ENCODE measurements at places on chromosomes 5 and 9. TPM values are rescaled to one million over a fixed set of nuclear protein-coding genes. Genes with fewer than 3 reads are reported as not detected.

Gene RMRP
- 11,462 TPM for total RNA-seq

Gene DOK3
- total RNA-seq = 4.8 TPM

Gene C9orf153
- 0.25 TPM for total RNA-seq

Gene SHISAL2B
- total RNA-seq = not detected

Gene AJM1
- 4.3 TPM for total RNA-seq

Gene TMEFF1
- 0.27 TPM for total RNA-seq

Gene SLC12A2
- 8.0 TPM for total RNA-seq

Gene C5orf52
- total RNA-seq = not detected

Gene ZBTB34
- total RNA-seq = 5.0 TPM

Gene NR2F1
- not detected for total RNA-seq

DNA sequence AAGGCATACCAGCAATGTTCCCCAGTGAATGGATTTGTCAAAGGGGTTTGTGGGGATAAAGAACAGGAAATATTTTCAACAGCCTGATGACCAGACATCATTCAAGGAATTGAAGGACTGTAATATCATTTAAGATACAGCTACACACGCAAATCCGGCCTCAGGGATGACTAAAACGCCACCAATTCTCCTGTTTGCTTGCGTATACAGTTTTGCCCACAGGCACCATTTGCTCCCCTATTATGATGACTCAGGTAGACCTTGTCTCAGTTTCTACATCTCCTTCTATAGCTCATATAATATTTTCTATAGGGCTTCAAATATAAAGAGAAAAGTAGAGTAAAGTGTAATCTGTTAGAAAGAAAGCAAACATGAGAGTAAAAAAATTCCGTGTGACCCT is 29.7 kb upstream of the ITGA1 start:
- no peak for DNase-seq

DNA sequence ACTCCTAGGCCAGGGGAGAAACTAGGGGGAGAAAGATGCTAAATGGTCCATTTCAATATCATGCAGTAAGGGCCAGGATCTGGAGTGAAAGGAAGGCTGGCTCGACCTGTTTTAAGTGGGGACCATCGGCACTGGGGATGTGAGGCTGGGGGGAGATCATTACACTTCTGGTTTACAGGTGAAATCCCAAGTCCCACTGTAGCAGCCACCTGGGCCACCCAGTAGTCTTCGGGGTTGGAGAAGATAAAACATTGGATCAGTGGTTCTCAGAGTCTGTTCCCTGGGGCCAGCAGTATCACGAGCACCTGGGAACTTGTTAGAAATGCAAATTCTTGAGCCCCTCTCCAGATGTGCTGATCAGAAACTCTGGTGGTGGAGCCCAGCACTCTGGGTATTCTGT is 111.3 kb upstream of the ALDH1B1 start:
- no peak for DNase-seq

GRCh38 chr5:155504606-155505005 is 491.1 kb downstream of the KIF4B start:
- DNase-seq = no peak

DNA sequence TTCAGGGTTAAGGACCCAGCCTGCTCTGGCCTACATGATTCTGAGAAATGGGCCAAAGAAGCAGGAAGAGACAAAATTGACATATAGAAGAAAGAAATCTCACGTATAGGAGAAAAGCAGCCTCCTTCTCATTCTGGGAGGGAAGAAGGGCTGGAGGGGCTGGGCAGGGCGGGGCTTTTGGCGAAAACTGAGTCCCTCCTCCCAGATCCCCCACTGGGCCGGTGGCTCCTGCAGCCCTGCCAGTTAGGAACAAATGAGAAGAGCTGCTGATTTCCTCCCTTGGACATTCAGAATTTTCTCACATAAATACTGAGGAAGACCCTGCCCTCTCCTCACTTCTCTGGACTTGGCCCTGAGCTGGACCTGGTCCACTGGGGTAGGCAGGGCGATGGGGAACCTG is at the start of gene WNT8A:
TSS of gene WNT8A (plus strand) at position 332 of the 400 bp plus-strand sequence. CDS start 95 bp downstream, outside the sequence.
- DNase-seq = no peak

- DNase-seq = peak; percentile 45
Observed at GRCh38 chr5:11719888-11720481, 184.3 kb downstream of the CTNND2 start.

DNA sequence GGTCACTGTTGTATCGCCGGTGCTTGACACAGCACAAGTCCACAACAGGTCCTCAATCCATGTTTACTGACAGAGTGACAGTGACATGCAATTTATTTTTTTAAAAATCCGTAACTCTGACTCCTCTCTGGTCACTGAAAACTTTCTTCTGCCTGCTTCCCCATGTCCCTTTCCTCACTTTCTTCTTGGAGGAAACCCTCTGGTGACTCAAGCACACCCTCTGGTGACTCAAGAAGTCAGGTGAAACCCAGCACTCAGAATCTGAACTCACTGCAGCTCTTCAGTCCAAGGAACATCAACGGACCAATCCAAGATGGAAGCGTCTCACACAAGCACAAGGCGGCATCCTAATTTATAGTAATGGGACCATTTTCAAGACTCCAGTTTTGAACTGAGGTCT is 245.9 kb downstream of the FSTL4 start:
- no peak for DNase-seq

GRCh38 chr5:77376609-77377300 is 115.4 kb downstream of the WDR41 start:
- no peak for DNase-seq

GRCh38 chr9:18396102-18396728 is 77.7 kb upstream of the ADAMTSL1 start:
- DNase-seq = no peak

GRCh38 chr9:36169166-36169565 is at the start of gene CCIN:
Gene CCIN (plus strand): TSS chr9:36169388. CDS start chr9:36169503, 115 bp downstream.
- DNase-seq = no peak

DNA sequence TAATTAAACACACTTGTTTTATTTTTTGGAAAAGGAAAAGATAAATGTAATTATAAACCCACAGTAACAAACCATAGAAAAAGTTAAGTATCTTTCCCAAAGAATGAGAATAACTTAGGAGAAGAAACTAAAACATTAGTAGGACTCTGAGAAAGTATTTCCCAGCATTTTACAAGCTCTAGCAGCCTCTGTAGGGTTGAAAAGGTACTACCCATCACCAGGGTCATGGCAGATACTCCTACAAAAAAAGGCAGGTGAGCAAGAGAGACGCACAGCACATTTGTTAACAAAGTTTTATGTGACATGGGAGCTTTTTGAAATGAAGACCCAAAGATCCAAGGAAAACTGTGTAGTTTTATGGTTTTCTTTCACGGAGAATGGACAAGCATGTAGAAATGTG is 77.7 kb upstream of the FAM169A start:
- no peak for DNase-seq

DNA sequence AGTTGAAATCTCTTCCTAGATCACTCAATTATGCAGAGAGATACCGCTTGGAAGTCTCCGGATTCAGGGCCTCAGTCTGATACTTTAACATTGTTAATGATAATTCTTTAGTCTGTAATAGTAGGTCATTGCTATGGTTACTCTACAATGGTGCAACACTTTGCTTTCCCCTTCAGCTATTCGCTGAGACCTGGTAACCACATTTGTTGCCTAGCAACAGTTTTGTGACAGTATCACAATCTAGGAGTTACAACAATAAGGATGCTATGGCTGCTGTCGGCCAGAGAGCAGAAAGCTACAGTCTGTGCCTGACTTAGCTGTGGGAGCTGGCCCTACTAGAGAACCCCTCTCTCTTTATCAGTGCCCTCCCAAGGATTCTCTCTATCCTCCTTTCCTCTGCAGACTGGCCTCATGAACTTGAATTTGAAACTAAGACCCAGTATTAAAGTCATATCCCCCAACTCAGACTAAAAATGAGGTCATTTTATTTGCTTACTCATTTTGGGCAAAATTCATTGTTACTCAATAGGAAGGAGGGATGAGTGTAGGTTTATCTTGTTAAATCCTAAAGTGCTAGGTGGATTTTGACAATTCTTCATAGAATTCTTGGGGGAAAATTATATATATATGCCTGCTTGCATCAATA is 39.3 kb downstream of the NR2F1 start:
- peak; percentile 24 for DNase-seq

DNA sequence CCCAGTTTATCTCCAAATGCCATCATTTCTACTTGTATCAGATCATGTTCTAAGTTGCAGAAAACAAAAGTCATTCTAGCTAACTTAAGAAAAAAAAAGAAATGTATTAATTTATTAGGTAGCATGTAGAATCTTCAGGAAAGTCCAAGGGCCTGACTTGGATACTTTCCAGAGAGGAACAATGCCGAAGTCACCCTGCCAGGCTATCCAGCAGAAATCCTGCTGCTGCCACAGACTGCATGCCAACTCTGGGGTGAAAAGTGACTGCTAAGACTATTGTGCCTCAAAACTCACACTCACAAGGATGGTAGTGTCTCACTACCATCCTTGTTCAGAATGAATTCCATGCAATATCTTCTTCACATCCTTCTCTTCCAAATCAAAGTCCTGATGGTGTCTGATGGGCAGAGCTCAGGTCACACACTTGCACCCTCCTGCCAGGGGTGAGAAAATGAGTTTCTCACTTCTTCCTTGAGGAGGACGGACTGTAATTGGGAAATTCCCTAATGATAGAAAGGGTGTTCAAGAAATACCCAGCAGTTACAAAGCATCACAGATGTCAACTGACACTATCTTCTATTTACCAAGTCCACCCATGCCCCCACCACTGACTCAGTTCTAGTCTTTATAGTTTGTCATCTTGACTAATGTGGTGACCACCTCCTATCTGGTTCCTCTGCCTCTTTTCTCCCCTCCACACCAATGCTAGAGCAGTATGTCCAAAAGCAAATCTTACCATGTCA is 279.4 kb downstream of the CWC27 start:
- DNase-seq = no peak

DNA sequence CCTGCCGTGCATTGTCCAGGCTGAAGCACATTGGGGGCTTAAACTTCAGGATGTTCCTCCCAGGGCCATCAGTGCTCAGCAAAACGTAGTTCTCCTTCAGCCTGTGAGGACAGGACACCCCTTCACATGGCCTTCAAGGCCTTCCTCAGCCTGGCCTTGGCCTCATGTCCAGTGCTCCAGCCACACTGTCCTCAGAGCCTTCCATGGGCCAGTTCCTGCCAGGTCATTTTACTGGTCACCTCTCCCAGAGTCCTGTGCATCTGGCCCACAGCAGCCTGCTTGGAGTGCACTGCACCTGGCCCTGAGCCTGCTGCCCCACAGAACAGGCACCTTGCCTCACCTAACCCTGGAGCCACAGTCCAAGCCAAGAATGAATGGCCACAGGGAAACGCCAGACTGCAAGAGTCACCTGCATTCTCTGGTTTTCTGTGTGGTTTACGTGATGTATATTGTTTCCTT is 8.7 kb downstream of the HNRNPAB start:
- no peak for DNase-seq

DNA sequence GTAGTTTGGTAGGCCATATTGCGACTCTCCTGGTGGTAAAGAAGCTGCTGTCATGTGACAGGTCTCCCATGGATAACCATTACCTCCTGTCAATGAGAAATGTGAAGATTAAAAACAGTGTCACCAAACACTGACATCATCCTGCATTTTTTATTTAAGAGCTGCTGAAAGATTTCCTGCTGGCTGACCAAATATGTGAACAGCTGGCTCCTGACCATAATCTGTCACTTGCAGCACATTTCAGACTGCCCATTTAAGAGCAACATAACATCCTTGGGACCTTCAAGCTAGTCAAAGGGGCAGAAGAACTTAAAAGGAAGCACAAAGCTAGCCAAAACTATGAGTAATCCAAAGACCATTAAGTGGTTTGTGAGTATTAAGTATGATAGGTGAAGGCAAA is 288.0 kb downstream of the IZUMO3 start:
- no peak for DNase-seq

GRCh38 chr9:120184266-120184665 is 395.7 kb downstream of the CDK5RAP2 start:
- no peak for DNase-seq

GRCh38 chr5:67910546-67910945 is 305.0 kb upstream of the PIK3R1 start:
- DNase-seq = no peak

DNA sequence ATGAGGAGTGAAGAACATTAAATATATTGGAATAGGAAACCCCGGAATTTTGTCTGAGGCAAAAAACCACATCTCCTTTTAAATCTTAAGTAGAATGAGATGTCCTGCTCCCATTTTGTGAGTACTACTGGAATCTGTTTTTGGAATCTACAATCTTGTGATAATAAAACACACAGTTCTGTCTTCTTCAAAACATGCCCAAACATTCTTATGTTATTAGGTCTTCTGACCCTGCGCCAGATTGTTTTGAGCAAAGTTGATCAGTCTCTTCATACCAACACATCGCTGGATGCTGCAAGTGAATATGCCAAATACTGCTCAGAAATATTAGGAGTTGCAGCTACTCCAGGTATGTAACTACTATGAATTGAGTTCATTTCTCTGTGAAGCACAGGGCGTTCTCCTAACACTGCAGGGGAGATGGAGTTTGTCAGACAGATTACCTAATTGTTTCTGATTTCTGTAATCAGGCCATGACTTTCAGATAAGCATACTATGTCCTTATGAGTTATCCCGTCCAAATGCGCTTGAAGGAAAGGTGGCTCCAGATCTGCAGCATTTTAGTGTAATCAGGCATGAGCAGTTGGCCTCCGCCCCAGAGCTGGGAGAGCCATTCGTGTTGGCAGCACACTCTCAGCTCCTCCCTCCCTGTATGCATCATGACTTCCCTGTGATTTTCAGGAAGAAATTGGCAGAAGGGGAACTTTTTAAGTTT is 88.0 kb downstream of the NLN start:
- no peak for DNase-seq

DNA sequence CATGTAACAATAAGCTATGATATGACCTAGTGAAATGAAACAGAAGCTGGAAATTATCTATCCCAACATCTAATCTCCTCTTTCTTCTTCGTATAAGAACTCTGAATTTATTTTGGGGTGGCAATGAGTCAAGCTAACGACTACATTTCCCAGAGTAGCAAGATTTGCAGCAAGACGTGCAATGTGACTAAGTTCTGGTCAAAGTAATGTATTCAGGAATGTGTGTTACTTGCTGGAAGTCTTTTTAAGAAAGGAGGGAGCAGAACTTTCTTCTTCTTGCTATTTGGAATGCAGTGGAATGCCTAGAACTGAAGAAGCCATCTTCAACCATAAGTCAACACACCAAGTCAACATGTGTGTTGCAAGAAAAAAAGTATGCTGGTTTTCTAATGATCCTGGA is 406.6 kb upstream of the MEF2C start:
- no peak for DNase-seq

GRCh38 chr9:19028835-19029451 is 4.1 kb downstream of the SAXO1 start:
- DNase-seq = peak; percentile 50

Data from activated CD4-positive, alpha-beta T cell treated with anti-CD3 and anti-CD28 coated beads for 36 hours (primary cell).